ENCODE measurements at places on chromosomes 12 and 14. TPM values are rescaled to one million over a fixed set of nuclear protein-coding genes. Genes with fewer than 3 reads are reported as not detected.

DNA sequence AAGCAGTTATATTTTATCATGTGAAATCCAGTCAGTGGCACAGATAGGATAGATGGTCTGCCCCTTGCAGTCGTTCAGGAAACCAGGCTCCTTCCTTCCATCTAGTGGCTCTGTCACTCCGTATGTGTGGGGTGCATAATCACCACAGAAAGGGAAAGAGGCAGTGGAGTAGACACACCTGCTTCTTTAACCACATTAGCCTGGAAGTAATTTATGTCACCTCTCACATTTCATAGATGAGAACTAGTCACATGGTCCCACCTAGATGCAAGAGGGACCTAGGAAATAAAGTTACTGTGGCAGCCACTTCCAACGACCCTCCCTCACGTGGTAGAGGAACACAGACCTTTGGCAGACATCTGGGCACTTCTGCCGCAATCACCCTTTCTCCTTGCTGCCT, 14.2 kb upstream of the RNU6-8 start:
- DNase-seq: no peak

GRCh38 chr12:122584177-122584863, 57.3 kb downstream of the KNTC1 start:
- DNase-seq: no peak

GRCh38 chr12:108855284-108856169, 1.9 kb downstream of the SSH1 start:
- DNase-seq: no peak

DNA sequence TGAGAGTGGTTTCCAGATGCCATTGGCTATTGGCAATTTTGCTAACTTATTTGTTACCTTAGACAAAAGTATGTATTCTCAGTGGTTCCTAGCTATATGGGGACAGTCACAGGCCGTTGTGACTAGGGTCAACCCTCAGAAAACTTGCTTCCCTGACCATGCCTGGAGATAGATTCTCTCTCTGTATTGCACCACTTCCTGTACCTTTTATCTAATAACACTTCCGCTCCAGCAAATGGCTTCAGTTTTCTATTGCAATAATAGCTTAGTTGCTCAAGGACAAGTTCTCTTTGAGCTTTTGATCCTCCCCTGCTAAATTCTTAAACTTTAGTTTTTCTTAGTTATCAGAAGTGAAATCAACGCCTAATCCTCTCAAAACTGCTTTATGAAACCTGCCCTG, 338.0 kb downstream of the RMST start:
- DNase-seq: no peak

- no peak for DNase-seq
Measured at GRCh38 chr14:101889366-101889765, 75.0 kb upstream of the DYNC1H1 start.

- no peak for DNase-seq
Measured at GRCh38 chr12:118850244-118850825, 131.0 kb upstream of the SRRM4 start.

- DNase-seq: no peak
Measured at GRCh38 chr14:103569408-103569807, 6.6 kb downstream of the COA8 start.

DNA sequence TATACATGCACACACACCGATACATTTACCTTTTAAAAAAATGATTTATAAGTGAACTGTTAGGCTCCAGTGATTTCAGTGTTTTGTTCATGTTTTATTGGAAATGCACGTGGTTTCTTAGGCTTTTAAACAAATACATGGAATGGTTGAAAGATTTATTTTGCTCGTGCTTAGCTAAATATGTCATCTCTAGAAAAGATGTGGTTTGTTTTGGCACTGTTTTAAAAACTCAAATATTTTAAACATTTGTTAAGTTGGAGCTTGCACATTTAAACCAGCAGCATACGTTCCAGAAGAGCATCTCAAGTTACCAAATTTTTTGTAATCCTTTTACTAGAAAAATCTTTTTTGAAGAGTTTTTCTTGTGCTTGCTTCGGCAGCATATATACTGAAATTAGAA, 44.5 kb downstream of the FOXA1 start:
- no peak for DNase-seq

- DNase-seq: no peak
Measured at GRCh38 chr14:92964124-92965109, 41.5 kb downstream of the CHGA start.

- DNase-seq: no peak
Measured at GRCh38 chr12:124796303-124796960, 67.2 kb downstream of the SCARB1 start.

DNA sequence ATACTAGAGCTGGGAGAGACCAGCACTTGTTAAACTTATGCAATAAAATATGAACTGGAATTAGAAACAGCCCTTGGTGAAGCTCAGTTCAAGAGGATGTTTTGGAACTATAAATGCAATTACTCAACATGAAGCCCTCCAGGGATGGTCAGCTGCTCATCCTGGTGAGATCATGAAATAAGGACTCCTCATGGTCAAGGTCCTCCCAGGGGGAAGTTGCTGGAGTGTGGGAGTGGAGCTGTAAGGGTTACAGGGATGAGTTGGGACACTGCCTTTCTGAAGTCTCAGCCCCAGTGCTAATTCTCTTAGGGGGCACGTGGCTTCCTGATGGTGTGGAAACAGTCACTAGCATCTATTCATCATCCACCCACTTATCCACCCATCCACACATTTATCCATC, 301.7 kb upstream of the SFSWAP start:
- DNase-seq: no peak

DNA sequence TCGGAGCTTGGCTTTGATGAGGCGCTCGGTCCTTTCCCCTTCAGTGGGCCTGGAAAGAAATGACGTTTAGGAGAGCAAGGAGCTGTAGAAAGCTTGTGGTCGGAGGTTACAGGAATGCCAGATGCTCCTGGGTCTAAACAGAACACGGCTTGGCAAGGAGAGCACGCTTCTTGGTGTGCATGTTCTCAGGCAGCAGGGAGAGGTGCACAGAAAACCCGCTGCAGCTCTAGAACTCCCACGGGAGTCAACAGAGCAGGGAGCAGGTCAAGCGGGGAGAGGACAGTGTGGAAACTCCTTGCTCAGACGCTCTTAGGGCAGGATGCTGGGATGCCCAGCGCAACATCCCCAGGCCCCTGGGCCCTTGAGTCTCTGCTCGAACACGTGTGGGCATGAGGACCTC, 51.0 kb downstream of the SSH1 start:
- DNase-seq: no peak

DNA sequence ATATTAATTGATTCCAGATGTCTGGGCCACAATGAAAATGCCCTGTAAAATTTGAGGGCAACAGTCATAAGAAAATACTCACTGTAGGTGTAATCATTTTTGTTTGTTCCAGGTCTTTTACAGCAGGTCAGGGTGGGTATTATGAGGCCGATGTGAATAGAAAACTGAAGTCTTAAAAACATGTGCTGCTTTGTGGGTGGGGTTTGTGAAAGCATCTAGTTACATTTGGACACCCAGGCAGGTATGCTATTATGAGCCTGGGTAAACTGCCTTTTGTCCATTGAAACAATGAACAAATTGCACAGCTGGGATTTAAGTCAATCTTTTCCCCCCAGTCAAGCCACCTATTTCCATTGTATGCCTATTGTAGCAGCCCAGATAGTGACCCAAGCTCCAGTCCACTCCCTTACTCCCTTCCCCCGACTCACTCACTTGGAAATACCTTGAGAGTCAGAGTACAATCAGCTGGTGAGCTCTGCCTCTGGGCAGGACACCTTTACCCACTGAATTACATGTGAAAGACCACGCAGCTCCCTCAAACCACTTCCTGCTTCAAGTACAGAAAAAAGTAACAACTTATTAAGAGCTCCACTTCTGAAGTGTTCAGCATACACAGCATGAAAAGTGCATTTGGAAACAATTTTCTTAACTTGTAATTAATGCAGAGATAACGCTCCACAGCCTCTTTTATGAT, 1.8 kb downstream of the IGF1 start:
- DNase-seq: no peak

DNA sequence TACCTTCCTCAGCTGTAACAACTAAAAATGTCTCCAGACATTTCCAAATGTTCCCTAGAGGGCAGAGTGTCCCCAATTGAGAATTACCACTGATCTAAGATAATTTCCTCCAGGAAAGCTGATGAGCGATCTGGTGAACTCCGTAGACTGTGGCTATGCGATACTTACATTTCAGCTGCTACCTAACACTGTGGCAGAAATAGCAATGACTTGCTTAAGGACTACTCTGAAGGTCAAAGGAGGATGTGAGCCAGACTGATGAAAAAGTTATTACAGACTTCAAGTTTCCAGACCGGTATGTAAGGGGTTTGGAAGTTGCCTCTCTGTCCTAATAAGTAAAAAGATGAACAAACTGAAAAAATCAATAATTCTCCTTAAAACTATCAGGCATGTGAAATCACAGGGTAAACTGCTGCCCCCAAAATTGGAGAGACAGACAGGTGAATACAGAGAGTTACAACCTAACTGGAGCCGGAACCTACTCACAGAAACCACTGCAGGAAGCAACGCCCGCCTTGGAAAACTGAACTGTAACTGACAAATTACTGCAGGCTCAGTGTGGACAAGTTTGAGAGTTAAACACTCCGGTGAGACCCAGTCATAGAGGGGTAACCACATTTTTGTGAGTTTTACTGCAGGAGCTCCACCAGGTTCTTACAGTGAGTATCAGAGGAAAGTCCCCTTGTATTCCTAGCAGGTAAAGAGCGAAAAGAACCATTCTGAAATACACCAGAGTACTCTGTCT, 60.0 kb upstream of the PARP11 start:
- DNase-seq: no peak

DNA sequence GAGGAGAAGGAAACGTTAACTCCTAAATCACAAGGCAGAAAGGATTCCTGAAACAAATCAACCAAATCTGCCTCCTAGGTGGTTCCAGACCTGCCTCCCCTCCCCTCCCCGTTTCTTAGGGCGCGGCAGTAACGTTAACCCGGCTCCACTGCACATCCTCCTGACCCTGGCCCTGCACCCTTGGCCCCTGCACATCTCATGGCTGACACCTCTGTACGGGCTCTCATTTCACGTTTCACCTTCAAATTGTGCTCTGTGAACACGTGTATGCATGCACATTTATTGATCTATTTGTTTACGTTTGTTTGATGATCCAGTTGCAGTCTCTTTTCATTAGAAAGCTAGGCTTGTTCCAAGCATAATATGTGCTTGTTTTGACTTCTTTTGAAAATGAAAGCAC, 358.1 kb downstream of the ADGRD1 start:
- no peak for DNase-seq

GRCh38 chr12:110585231-110585799, 2.2 kb upstream of the PPTC7 start:
- no peak for DNase-seq

DNA sequence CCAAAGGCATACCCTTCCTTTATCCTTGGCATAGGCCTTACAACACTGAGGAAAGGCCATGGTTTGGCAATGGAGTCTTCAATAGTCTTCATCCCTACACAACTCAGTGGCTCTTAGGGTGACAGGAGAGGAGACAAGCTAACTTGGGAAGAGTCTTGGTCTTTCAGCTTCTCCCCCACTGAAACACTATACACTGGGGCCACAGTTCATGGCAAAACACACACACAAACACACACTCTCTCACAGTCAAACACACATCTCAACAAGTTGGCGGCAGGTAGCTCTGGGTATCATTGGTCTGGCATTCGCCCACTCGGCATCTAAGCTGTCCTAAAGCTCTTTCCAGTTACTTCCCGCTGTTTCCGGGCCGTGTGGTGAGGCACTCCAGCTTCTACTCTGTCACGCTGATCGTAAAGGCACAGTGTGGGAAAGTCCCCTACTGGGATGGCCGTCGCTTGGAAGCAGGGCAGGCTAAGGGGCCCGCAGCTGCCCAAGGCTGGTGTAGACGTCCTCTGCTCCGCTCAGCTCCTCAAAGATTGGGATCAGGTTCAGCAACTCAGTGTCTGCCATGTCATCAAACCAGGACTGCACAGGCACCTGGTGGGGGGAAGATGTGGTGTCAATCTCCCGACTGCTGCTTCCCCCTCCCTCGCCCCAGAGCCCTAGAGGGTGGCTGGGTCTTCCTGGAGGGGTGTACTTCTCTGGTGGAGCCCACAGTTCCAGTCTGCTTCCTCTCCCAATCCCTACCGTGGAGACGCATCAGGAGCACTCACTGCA, 4.8 kb upstream of the AVIL start:
- no peak for DNase-seq

- no peak for DNase-seq
Measured at GRCh38 chr14:105283899-105284298, 16.9 kb downstream of the BRF1 start.

- DNase-seq: no peak
Measured at GRCh38 chr14:99737956-99738667, 54.0 kb downstream of the CYP46A1 start.

DNA sequence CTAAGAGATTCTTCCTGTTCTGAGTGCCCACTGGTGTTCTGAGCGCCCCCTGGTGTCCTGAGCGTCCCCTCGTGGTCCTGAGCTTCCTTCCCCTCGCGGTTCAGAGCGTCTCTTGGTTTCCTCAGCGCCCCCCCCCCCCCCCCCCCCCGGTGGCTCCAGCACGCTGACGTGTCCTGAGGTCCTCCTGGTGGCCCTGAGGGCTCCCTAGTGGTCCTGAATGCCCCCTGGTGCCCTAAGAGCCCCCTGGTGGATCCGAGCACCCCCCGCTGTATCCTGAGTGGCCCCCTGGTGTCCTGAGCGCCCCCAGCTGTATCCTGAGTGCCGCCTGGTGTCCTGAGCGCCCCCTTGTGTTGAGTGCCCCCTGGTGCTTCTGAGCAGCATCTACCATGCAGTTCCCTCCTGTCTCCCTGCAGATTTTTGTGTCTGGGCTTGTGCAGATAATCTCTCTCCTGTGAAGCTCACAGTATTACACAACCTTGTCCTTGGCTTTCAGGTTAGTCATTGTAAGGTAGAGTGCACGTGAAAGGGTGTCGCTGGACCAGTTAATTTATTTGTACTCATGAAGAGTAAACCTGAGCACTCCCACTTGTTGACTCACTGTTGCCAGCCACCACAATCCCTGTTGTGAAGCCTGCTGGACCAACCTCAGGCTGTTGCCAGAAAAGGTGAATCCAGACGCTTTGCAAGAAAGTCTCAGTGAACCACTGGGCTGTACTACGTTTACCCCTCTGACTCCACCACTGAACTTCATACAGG, 1168.4 kb downstream of the TMEM121 start:
- no peak for DNase-seq

GRCh38 chr12:15225136-15225862, 4.1 kb upstream of the RERG start:
- no peak for DNase-seq

GRCh38 chr12:53616950-53617349, 9.2 kb downstream of the ATF7 start:
- no peak for DNase-seq

AKAP5 gene
- 6.8 TPM for polyA plus RNA-seq

ERO1A gene
- 26.5 TPM for polyA plus RNA-seq

TAS2R50 gene
- polyA plus RNA-seq: 0.17 TPM

AVPR1A gene
- 1.2 TPM for polyA plus RNA-seq

CMA1 gene
- not detected for polyA plus RNA-seq

DDIT3 gene
- 29.4 TPM for polyA plus RNA-seq

HOXC9 gene
- 17.9 TPM for polyA plus RNA-seq

HOXC11 gene
- polyA plus RNA-seq: not detected

TRIP11 gene
- 14.2 TPM for polyA plus RNA-seq

SYCP3 gene
- 2.4 TPM for polyA plus RNA-seq

PPP2R5E gene
- 33.8 TPM for polyA plus RNA-seq

RD3L gene
- not detected for polyA plus RNA-seq

SLC5A8 gene
- polyA plus RNA-seq: 0.40 TPM

ASB2 gene
- polyA plus RNA-seq: 2.1 TPM

WNT1 gene
- 2.0 TPM for polyA plus RNA-seq

Data from spinal cord (tissue), 10 donors.